ENCODE measurements at places on chromosomes 5 and 9.

DNA sequence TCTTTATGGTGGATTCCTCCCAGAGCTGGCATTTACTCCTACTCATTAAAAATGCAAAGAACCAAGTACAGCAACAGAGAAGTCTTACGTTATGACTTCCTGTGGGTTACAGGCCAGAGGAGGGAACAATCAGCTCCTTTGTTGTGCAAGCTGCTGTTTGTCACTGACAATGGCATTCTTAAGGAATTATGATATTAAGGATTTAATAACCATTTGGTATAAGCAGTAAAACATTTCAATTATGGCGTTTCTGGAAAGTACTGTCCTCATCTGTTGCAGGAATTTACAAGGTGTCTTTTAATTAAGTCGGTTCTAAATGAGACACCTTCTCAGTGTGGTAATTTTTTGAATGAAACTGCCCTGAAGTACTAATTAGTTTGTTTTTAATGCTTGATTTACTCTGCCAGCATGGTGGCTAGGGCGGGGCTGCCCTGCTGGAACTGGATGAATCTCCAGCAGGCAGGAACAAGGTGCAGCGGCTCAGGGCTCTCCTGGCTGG lies 49.1 kb upstream of the VDAC1 start:
- DNase-seq, result no peak

GRCh38 chr5:21199087-21199486 lies 1211.1 kb upstream of the CDH18 start:
- DNase-seq, result no peak

- no peak for DNase-seq
These were observed 3.4 kb downstream of the SNX18 start for GRCh38 chr5:54520940-54521339.

DNA sequence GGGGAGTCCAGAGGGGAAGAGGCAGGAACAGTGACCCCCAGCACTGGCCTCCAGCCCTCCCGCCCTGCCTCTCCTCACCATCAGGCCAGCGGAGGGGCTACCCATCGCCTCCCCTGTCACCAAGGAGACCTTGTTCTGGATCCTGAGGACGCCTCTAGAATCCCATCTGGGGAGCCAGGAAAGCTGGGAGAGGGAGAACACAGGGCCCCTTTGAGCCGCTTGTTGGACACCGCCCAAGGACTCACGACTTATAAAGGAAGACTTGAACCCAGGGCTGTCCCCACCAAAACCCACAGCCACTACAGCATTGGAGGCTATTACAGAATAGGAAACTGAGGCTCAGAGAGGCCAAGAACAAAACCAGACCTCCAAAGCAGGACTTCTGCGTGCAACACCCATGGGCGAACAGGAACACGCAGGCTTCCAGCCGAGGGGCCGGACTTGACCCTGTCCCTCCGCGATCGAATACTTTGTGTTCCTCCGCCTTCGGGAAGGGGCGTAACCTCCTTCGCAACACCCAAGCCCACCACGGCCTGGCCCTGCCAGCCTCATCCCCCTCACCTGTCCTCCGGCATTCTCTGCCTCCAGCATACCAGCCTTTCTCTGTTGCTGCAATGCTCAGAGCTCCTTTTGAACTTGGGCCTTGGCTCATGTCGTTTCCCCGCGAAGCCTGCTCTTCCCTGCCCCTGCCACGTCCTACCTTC lies 54.2 kb downstream of the C9orf50 start:
- no peak for DNase-seq

GRCh38 chr5:180381428-180381827 lies 28.3 kb upstream of the GFPT2 start:
- no peak for DNase-seq
